Urothelium cell line (cell line): ENCODE measurements at places on chromosomes 2 and 18.
A peak's percentile ranks its signal among the peaks of the same experiment; 100 is the strongest.

GRCh38 chr2:137842430-137842829, 121.8 kb upstream of the HNMT start:
- DNase-seq = no peak

- no peak for DNase-seq
Observed at GRCh38 chr2:66604326-66604725, 169.4 kb downstream of the MEIS1 start.

DNA sequence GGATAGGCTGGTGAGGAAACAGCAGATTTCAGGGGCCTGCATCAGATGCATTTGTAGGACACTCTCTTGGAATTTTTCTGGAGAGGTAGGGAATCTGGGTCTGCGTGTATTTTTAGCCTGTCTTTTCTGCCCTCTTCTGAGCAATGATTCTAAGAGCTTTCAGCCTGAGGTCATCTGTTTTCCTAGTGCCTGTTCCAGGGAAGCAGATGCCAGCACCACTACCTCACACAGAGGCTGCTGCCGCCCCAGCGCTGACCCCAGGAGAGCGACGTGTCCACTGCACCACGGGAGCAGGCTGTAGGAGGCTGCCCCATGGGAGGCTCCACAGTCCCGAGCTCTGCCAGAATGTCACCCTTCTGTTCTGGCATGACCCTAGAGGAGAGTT, 316.5 kb downstream of the CYP26B1 start:
- peak; percentile 89 for DNase-seq

GRCh38 chr18:79642626-79643025, 37.0 kb upstream of the CTDP1 start:
- DNase-seq = no peak

DNA sequence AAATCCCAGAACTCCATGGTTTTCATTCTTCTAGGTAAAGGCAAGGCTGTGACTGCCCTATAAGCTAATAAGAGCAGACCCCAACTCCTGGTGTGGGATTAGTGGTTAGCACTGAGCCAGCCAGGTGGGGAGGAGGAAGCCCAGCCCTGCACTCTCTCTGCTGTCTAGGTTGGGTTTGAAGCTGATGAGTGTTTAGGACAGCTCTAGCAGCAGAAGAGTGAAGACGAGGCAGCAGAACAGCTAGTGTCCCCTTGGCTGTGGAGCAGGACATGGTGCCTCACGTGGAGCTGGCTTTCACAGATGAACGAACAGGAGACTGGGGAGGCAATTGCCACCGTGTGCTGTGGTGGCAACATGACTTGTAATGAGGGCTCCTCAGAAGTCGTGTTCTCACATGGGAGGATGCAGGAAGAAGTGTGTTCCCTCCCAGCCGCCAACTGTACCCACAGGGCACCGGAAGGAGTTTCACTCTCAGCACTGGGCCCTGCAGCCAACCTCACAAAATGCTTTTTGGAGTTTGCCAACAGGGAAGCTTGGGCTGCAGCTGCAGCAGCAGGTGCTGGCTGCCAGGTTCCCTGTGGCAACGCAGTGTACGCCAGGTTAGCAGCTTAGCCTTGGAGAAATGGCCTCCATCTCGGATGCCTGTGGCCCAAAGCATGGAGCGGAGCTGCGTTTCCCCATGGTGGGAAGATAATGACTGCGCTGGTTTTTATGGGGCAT, 328.2 kb downstream of the SETBP1 start:
- no peak for DNase-seq

GRCh38 chr2:217852555-217853211, 150.1 kb downstream of the TNS1 start:
- no peak for DNase-seq

DNA sequence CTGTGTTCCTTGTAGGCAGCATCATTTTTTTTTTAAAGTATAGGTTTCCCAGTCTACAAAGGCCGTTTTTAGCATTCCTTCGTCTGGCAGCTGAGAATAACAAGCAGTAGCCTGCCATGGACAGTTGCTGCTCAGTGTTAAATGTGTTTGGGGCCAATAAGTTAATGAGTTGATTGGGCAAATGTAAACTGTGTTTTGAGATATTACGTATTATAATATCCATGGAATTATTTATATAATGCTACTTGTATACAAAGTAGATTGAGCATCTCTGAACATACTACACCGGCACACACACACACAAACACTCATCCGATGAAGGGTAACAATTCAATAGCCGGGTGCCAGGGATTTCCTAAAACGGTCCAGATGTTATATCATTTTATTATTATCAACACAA, 97.2 kb downstream of the IRS1 start:
- no peak for DNase-seq

GRCh38 chr2:41856946-41857345, 190.9 kb upstream of the PKDCC start:
- DNase-seq = no peak

GRCh38 chr2:120464448-120464931, 118.6 kb downstream of the INHBB start:
- no peak for DNase-seq

DNA sequence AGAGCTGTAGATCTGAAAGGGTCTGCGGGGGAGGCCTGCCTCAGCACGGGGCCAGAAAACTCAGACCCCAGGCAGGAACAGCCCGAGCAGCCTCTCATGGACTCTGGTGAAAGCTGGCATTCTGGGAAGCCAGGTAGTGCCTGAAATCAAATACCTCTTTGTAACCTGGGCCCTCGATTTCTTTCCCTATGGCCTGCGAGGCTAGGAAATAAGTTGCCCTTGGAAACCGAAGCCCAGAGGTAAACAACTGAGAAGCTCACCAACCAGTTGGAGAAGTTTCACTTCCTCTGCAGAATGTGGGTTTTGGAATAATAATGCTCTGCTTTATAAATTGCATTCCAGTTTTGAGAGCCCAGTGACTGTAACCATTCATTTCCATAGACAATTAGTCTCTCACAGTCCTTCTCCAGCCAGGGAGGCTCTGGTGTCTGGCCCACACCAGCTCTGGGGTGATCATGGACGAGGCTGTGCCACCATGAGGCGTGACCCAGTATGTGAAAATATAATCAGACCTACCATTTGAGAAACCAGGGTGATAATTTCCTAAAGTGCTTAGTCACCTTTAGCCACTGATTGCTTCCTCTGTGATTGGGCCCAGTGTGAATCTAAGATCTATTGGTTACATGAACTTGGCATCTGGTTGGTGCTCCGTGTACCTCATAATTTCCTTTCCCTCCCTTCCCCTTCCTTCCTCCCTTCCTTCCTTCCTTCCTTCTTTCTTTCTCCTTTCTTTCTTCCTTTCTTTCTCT, 133.1 kb upstream of the PELI1 start:
- no peak for DNase-seq

DNA sequence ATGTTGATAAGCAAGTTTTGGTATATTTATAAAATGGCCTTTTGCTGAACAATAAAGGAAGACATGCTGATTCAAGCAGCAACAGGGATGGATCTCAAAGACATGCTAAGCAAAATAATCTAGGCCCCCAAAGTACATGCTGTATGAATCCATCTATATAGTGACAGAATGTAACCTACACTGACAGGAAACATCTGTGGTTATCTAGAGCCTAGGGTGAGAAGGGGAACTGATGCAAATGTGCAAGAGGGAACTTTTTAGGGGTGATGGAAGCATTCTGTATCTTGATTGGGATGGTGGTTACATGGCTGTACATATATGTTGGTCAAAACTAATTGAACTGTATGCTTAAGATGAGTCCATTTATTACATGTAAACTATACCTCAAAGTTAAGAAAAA, 24.2 kb downstream of the CNRIP1 start:
- no peak for DNase-seq

GRCh38 chr2:157486596-157487270, 42.8 kb upstream of the CYTIP start:
- DNase-seq = no peak
